ENCODE measurements at places on chromosomes 16 and 17. TPM values are rescaled to one million over a fixed set of nuclear protein-coding genes. Genes with fewer than 3 reads are reported as not detected.

The KRTAP4-6 gene
- total RNA-seq: not detected

The ZFP3 gene
- 4.2 TPM for total RNA-seq

The SPATA32 gene
- not detected for total RNA-seq

The TMEM100 gene
- 36.8 TPM for total RNA-seq

The HOXB8 gene
- 2.3 TPM for total RNA-seq

The LPCAT2 gene
- total RNA-seq: 15.7 TPM

The UMOD gene
- total RNA-seq: not detected

The RPL23 gene
- total RNA-seq: 1,395 TPM

The LITAFD gene
- total RNA-seq: not detected

The CIBAR2 gene
- total RNA-seq: not detected

The MYH11 gene
- 53.5 TPM for total RNA-seq

The BTBD17 gene
- total RNA-seq: not detected

The CCL8 gene
- 2.1 TPM for total RNA-seq

The ANKRD40CL gene
- not detected for total RNA-seq

The MPP2 gene
- 2.3 TPM for total RNA-seq

All from mesenteric fat pad (tissue), 1 donor.